ENCODE measurements at places on chromosomes 11 and 22.

- DNase-seq: peak; percentile 55
Measured at GRCh38 chr22:36156515-36157419, 3.8 kb downstream of the APOL3 start.

DNA sequence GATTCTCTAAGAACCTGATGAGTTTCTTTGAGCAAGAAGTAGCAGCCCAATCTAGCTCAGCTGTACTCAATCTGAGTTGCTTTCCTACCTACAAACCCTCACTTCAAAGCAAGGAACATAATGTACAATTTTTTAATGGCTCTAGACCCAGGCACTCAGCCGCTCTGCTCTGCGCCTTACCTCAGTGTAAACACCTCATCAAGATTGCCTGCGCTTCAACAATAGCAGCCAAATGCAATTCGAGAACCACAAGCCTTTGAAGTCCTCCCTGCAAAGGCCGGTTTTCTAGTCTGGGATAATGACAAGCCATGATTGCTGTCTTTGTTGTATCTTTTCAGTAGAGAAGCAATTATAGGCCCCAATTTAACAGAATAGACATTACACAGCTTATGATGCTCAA lies 38.0 kb downstream of the JHY start:
- DNase-seq: no peak

DNA sequence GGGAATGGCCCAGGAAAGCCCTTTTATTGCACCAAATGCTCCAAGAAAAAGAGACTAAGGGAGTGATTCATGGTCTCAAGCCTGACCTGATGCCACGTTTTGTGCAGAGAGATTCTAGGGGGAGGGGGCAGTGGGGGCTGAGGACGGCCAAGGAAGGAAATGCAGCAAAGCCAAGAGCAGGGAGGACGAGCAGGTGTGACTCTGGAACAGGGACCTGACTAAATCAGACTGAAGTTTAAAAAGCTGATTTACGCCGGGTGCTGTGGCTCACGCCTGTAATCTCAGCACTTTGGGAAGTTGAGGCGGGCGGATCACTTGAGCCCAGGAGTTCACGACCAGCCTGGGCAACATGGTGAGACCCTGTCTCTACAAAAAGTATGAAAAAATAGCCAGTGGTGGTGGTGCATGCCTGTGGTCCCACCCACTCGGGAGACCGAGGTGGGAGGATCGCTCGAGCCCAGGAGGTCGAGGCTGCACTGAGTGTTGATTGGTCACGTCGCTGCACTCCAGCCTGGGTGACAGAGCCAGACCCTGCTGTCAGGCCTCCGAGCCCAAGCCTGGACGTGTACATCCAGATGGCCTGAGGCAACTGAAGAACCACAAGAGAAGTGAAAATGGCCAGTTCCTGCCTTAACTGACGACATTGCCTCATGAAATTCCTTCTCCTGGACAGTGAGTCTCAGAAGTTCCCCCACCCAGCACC lies 10.8 kb upstream of the IFITM3 start:
- no peak for DNase-seq

- no peak for DNase-seq
Measured at GRCh38 chr11:117610901-117611300, 186.1 kb downstream of the DSCAML1 start.

DNA sequence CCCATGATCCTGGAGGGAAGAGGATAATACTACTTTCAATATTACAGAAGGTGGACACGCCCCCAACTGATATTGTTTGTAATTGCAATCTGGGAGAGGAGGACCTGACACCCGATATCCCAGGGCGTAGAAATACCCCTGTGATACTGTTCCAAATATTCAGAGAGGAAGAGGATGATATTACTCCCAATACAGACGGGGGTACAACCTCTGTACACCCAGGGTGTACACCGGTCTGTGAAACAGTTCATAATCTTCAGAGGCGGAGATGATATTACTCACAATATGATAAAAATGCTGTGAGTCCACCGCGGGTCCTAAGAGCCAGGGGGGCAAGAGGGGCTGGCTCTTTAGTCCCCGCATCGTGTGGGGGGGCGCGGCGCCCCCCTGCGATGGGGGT lies 57.2 kb upstream of the ALDH3B2 start:
- DNase-seq: no peak

GRCh38 chr22:26576026-26576680 lies 13.8 kb downstream of the TPST2 start:
- no peak for DNase-seq

GRCh38 chr11:115153731-115154354 lies 350.4 kb downstream of the CADM1 start:
- no peak for DNase-seq

DNA sequence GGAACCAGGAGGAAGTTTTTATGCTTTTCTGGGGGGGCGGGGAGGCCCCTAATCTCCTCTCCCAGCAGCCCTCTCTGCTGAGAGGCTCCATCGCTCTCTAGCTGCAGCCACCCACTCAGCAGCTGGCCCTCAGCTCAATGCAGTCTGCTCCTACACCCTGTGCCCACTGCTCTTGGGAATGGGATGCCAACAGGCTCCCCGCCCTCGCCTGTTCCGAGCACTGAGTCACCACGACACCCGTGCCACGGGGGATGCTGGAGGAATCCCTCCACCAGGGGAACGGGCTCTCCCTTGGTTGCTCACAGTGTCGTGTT lies 23.5 kb upstream of the SUSD2 start:
- DNase-seq: no peak

DNA sequence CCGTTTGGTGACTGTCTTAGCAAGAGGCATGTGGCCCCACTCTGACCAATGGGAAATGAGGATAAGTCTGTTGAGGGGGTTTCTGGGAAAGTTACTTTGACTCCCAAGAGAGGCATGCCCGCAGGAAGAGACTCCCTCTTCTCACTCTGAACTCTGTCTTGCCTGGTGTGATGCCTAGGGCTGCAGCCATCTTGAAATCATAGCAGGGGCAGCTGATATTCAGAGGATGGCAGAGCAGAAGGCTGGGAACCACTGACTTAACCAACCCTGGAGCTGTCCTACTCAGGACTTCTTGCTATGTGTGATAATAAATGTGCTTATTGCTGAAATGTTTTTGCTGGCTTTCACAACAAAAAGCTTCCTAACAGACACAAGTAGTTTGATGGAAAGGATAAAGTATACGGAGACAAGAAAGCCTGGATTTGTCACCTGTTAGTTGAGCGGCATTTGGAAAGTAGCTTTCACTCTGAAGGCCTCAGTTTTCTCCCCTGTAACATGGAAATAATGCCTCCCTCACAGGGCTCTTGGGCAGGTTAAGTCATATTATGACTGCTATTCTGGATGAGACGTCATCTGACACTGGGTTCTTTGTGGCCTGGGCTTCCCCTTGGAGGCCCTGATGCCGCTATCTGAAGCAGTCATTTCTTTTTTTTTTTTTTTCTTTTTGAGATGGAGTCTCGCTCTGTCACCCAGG lies 128.5 kb downstream of the CEP164 start:
- no peak for DNase-seq

DNA sequence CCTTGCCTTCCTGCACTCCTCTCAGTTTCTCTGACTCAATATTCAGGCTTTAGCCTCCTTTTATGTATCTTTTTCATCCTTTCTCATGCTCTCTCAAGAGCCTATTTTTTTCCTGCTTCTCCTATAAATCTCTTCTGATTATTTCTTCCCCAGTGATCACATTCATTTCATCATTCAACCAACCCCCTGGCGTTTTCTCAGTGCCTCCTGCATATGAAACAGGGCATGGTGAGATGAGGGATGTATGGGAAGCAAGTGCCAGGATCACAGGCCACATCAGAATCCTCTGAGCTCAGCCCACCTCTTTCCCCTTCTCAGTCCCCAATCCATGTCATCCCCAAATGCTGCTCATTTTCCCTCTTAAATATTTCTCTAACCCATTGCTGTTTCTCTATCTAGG lies 38.7 kb upstream of the NRIP3 start:
- DNase-seq: no peak

- DNase-seq: no peak
Measured at GRCh38 chr11:35605706-35606105, 12.6 kb upstream of the FJX1 start.

GRCh38 chr11:57547854-57548377 lies 10.5 kb downstream of the SMTNL1 start:
- DNase-seq: no peak

DNA sequence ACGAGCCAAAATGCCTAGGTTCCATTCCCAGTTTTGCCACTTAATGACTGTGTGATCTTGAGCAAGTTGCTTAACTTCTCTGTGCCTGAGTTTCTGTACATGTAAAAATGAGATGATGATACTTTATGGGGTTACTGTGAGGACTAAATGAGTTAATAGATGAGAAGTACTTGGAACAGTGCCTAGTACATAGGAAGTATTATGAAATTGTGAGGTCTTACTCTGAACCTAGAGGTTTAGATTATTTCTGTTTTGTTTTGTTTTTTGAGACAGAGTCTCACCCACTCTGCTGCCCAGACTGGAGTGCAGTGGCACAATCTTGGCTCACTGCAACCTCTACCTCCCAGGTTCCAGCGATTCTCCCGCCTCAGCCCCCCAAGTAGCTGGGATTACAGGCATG lies 227.0 kb upstream of the POU2AF2 start:
- DNase-seq: no peak

DNA sequence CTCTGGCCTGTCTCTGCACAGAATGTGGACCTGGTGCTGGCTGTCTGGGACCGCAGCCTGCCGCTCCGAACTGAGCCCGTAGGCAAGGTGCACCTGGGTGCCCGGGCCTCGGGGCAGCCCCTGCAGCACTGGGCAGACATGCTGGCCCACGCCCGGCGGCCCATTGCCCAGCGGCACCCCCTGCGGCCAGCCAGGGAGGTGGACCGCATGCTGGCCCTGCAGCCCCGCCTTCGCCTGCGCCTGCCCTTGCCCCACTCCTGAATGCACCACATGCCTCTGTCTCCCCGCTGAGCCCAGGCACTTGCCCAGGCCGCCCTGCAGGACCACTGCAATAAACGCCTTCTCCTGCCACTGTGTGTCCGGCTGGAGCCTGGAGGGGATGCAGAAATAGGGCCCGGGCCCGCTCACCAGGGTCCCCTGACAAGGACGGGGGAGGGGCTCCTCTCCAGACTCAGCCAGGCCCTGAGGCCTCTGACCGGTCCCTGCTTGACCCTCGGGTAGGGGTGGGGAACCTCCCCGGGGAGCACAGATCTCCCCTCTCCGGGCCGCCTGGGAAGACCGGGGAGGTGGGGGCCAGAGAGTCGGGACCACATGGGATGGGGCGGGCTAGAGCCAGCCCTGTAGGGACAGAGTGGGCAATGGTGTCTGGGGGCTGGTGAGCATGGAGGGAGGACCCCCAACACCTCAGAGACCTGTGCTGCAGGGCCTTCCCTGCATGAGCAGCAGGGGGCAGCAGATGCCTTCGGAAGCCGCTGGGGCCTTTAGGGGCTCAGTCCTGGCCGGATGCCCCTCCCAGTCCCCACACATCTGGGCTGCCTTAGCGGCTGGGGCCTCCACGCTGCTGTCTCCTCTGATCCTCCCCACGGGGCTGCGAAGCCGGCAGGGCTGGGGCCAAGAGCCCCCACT lies 1.4 kb upstream of the TNNI2 start:
- DNase-seq: peak; percentile 43

DNA sequence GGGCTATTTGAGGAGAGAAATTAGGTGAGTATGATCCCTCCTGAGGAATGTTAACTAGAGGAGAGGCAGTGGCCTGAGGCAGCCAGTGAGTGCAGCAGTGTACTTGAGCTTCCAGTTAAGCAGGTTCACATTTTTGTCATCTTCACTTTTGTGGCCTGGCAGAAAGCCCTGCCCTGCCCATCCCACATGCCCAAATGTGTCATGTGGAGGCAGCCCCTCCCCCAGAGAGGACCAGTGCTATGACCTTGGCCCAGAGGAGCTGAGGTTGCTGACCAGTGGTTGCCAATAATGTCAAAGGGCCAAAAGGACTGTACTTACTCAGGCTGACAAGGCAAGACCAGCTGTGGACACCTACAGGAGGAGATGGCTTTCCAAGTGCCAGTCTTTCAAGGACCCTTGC lies 17.6 kb upstream of the GRK2 start:
- DNase-seq: no peak

DNA sequence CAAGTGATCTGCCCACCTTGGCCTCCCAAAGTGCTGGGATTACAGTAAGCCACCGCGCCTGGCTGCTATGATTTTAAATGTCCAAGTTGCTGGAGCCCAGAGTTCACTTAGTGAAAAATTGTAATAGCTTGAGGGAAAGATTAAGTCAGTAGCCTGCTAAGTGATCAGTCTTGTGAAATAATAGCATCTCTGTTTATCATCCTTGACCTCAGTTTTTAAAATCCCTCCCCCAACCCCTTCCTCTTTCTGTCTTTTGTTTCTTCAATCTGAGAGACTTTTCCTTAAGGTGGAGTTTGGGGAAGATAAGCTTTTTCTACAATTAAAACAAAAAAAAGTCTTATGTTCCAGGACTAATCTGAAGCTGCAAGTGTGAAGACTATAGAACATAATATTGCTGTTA lies 6.4 kb downstream of the HIPK3 start:
- no peak for DNase-seq

GRCh38 chr11:36719358-36720107 lies 121.5 kb upstream of the RAG2 start:
- DNase-seq: no peak
